ENCODE measurements at places on chromosomes 7 and 10. TPM values are rescaled to one million over a fixed set of nuclear protein-coding genes. Genes with fewer than 3 reads are reported as not detected.

- H3K27me3 ChIP-seq, result no peaks in the 10 kb centered on the region
- no peaks in the 10 kb centered on the region for H3K4me1 ChIP-seq
- no peak overlapping the region for H3K4me3 ChIP-seq
- H3K36me3 ChIP-seq, result no peaks in the 10 kb centered on the region
Measured at GRCh38 chr7:54252256-54253035, 289.7 kb upstream of the VSTM2A start.

- H3K27ac ChIP-seq, result no peak overlapping the region
- no peak for DNase-seq
- H3K4me1 ChIP-seq, result peaks cover 14% of the 10 kb centered on the region
- no peaks in the 10 kb centered on the region for H3K36me3 ChIP-seq
- no peak overlapping the region for H3K4me3 ChIP-seq
Measured at GRCh38 chr7:102898532-102898859, 14.3 kb upstream of the LRRC17 start.

The LRMDA gene
- 7.6 TPM for total RNA-seq

DNA sequence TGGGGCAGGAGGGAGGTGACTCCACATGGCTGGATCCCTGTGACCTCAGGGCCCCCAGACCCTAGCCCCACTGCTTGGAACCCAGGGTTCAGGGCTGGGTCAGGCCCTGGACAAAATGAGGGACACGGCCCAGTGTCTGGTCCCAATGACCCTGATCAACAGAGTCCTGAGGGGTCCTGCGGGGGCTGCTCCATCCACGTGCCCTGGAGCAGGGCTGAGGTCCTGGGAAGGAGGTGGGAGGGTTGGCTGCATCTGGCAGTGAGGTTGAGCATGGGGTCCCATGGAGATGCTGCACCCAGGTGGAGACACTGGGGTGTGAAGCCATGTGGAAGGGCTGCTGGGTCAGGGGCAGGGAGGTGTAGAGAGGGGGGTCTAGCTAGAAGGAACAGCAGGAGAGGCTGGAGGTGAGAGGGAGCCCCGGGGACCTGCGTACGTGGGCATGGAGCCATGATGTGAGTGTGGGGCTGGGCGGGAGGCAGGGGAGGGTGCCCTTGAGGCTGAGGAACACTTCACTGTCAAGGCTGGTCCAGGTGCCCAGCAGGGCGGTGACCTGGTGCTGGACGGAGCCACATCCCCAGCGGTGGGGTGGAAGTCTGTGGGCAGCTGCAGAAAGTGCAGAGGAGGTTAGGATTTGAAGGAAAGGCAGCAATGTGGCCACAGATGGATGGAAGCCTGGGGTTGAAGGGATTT, 604 bp downstream of the SCART1 start:
- DNase-seq, result no peak
- no peak overlapping the region for H3K27ac ChIP-seq
- no peak overlapping the region for H3K4me3 ChIP-seq
- H3K27me3 ChIP-seq, result no peaks in the 10 kb centered on the region
- H3K4me1 ChIP-seq, result no peaks in the 10 kb centered on the region

- no peaks in the 10 kb centered on the region for H3K27me3 ChIP-seq
- no peaks in the 10 kb centered on the region for H3K4me1 ChIP-seq
- no peak for DNase-seq
- H3K36me3 ChIP-seq, result no peaks in the 10 kb centered on the region
- H3K27ac ChIP-seq, result no peak overlapping the region
Measured at GRCh38 chr10:78471723-78472550, 438.3 kb downstream of the RPS24 start.

DNA sequence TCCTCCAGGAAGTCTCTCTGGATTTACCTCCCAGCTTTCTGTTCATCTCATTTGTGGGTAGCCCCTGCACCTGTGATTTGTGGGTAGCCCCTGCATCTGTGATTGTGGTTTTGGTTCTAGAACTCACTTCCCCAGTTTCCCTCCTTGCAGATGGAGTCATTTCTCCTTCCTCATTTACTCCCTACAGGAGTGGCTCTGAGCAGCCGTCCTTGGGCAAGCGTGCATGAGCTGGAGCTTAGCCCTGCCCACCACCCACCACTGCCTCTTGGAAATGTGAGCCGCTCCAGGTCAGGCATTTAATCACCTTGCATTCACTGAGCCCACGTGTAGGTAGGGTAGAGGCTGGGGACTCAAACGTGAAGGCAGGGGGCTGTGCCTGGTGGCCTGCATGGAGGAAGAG, 8.2 kb downstream of the COL26A1 start:
- no peaks in the 10 kb centered on the region for H3K4me1 ChIP-seq
- H3K4me3 ChIP-seq, result no peak overlapping the region
- no peak for DNase-seq
- no peak overlapping the region for H3K27ac ChIP-seq
- H3K36me3 ChIP-seq, result no peaks in the 10 kb centered on the region
- H3K27me3 ChIP-seq, result no peaks in the 10 kb centered on the region

GRCh38 chr7:155713384-155713783, 68.9 kb downstream of the RBM33 start:
- H3K27me3 ChIP-seq, result no peaks in the 10 kb centered on the region
- no peaks in the 10 kb centered on the region for H3K36me3 ChIP-seq
- no peak overlapping the region for H3K27ac ChIP-seq
- H3K4me3 ChIP-seq, result no peak overlapping the region

GRCh38 chr7:155693826-155694225, 49.4 kb downstream of the RBM33 start:
- H3K27me3 ChIP-seq, result no peaks in the 10 kb centered on the region
- DNase-seq, result no peak
- peaks cover 10% of the 10 kb centered on the region for H3K4me1 ChIP-seq
- H3K27ac ChIP-seq, result no peak overlapping the region
- no peaks in the 10 kb centered on the region for H3K36me3 ChIP-seq

- no peaks in the 10 kb centered on the region for H3K36me3 ChIP-seq
- H3K27me3 ChIP-seq, result no peaks in the 10 kb centered on the region
- no peaks in the 10 kb centered on the region for H3K4me1 ChIP-seq
Measured at GRCh38 chr7:22683379-22683778, 43.6 kb upstream of the IL6 start.

The FOXI2 gene
- total RNA-seq, result 0.74 TPM

The ZNF853 gene
- total RNA-seq, result 8.8 TPM

DNA sequence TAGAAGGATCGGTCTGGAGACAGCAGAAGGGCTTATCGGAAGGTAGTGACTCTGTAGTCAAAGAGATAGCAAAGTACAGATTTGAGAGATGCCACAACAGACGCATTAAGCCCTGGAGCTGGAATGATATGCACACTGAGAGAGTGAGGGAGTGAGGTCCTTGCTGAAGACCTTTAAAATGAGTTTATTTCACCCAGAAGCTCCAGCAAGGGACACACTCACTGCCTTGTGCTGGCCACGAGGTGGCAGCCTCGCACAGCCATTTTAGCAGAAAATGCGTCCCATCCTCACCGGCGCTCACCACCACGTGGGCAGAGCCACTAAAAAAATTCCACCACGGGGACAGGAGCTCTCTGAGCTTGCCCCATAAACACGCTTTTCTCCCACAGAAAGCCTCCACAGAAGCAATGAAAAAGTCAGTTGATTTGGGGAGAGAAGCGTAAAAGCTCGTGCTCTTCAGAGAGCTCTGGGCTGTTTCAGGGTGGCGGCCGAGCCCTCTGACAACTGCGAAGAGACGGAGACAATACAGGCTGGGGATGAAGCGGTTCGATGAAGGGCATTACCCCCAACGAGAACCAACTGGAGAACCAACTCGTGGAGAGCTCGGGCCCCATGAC, 163.0 kb upstream of the KLF14 start:
- peak; percentile 73 for DNase-seq
- no peaks in the 10 kb centered on the region for H3K36me3 ChIP-seq
- H3K27ac ChIP-seq, result peak overlapping the region; percentile 31
- no peak overlapping the region for H3K4me3 ChIP-seq
- peaks cover 55% of the 10 kb centered on the region for H3K4me1 ChIP-seq

- no peaks in the 10 kb centered on the region for H3K27me3 ChIP-seq
- DNase-seq, result no peak
- no peak overlapping the region for H3K27ac ChIP-seq
- H3K36me3 ChIP-seq, result no peaks in the 10 kb centered on the region
- no peak overlapping the region for H3K4me3 ChIP-seq
Measured at GRCh38 chr7:53984776-53985175, 557.4 kb upstream of the VSTM2A start.

The STAM gene
- 40.6 TPM for total RNA-seq

DNA sequence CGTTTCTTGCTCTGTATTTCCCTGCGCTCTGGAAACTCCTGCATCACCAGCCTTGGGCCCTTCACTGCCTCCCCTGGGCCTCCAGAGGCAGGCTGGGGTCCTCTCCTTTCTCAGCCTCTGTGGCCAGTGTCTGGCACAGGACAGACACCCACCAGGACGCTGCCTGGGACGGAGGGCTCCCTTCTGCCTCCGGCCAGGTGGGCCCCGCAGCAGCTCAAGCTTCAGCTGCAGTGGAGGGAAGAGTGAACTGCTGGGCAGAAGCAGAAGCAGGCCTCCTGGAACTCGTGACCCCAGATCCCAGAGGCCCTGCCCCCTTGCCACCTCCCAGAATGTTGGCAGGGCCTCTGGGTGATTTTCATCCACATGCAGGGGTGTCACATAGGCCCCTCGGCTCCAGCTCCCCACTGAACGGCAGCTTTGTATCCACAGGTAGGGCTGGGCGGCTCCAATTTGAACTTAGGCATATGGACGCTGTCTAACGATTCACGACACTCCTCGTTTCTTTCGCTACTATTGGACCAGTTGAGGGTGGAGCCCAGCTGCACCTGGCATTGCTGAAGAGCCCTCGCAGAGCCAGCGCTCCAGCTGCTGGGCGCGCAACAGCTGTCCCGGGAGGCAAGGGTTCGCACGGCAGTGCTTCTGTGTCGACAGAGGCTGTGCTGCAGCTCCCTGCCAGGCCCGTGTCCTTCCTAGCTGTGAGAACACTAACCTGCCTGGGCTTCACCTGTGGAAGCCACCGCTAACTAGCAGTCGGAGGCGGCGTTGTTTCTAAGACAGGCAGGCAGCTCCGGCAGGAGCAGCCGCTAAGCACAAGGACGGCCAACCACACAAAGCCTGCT, 18.4 kb upstream of the GPR146 start:
- H3K27ac ChIP-seq, result no peak overlapping the region

The SLC26A3 gene
- 1.1 TPM for total RNA-seq

The UCMA gene
- total RNA-seq, result not detected

The TAS2R41 gene
- total RNA-seq, result not detected

GRCh38 chr10:74190494-74190893, 39.5 kb downstream of the ADK start:
- H3K36me3 ChIP-seq, result no peaks in the 10 kb centered on the region
- no peak overlapping the region for H3K4me3 ChIP-seq
- no peak for DNase-seq
- H3K27me3 ChIP-seq, result no peaks in the 10 kb centered on the region

GRCh38 chr7:44391746-44392617, 66.6 kb upstream of the CAMK2B start:
- no peaks in the 10 kb centered on the region for H3K4me1 ChIP-seq
- no peak overlapping the region for H3K27ac ChIP-seq
- no peaks in the 10 kb centered on the region for H3K36me3 ChIP-seq
- no peaks in the 10 kb centered on the region for H3K27me3 ChIP-seq
- no peak overlapping the region for H3K4me3 ChIP-seq
- DNase-seq, result peak; percentile 6
